Pancreas (tissue), 10 donors: ENCODE measurements at places on chromosomes 3 and 15. TPM values are rescaled to one million over a fixed set of nuclear protein-coding genes. Genes with fewer than 3 reads are reported as not detected.

TCF12 gene
- 9.0 TPM for polyA plus RNA-seq

RBP2 gene
- 1.0 TPM for polyA plus RNA-seq

CPLX3 gene
- polyA plus RNA-seq = 0.09 TPM

DNA sequence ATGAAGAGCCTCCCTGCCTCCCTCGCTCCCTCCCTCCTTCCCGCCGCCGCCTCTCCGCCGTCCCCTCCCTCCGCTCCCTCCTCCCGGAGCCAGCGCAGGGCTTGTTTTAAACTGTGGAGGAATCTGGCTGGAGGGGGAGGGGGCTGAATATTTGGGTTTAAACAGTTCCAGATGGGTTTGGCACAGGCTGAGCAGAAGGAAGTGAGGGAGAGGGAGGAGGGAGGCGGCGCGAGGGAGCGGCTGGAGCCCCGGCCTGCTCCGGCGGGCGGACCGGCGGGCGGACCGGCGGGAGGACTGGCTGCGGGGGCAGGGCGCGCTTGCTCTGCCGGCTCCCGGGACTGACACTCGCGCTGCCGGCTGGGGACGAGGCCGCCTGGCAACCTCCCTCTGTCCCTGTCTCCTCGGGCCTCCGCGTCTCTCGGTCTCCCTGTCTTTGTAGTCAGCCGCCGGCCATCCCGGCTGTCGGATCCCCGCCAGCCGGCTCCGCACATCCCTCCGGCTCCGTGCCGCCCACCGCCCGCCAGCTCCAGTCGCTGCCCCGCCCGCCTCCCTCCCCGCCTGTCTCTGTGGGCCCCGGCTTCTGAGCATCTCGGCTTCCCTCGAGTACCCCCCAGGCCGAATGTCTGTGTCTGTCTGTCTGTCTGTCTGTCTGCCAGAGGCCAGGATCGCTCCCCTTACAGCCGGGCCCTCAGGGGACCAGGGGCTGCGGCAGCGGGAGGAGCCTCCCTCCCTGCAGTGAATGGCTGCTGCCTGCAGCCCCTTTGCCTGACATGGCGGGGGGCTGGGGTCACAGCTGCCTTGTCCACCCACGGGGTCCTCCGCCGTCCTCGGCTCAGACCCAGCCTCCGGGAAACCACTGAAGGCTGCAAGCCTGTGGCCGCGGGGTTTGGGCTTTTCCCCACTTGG, 7.6 kb downstream of the EPHB3 start:
- DNase-seq = peak; percentile 80

LYSMD2 gene
- polyA plus RNA-seq = 10.0 TPM

SLC2A2 gene
- 5.9 TPM for polyA plus RNA-seq

LTK gene
- polyA plus RNA-seq = 0.63 TPM

DNA sequence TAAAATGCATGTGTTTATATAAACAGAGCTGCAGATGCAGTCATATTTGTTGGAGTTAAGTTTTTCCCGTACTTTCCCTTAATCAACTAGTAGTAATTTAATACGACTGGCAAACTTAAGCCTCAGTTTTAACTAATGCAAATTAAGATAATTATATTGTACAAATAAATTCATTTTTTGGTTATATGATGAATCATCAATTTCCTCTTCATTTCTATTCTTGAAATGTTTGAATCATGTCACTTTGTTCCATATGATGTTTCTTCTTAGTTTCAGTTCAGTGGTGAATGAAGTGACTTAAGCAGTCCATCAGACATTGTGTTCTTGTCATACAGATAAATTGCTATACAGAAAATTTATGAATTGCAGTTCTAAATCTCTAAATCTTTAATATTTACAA, 1361.2 kb upstream of the EPHA6 start:
- no peak for DNase-seq

DNA sequence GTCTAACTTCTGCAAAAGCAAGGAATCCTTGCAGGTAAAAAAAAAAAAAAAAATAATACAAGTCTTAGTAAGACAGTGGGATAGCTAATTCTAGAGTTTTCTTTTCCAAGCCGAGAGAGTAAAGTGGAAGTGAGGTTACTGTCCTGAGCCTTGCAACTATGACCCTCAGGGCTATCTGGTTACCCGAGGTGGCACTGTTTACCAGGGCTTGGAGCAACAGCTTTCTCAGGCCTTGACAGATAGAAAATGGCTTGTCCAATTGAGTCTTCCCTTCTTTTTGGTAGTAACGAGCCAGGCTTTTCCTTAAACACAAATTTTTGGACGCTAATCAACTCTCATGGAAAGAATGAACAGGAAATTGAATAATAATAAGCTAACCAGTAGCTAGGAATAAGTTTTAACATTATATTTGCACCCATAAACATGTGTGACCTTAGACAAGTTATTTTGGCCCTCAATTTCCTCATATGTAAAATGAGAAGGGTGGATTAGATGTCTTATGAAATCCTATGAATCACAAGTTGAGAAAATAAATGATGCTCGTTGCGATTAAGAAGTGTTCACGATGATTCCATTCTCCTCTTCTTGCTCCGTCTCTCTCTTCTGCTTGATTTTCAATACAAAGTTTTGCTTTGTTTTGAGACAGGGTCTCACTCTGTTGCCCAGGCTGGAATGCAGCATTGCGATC, 236.9 kb upstream of the KBTBD8 start:
- DNase-seq = no peak

DNA sequence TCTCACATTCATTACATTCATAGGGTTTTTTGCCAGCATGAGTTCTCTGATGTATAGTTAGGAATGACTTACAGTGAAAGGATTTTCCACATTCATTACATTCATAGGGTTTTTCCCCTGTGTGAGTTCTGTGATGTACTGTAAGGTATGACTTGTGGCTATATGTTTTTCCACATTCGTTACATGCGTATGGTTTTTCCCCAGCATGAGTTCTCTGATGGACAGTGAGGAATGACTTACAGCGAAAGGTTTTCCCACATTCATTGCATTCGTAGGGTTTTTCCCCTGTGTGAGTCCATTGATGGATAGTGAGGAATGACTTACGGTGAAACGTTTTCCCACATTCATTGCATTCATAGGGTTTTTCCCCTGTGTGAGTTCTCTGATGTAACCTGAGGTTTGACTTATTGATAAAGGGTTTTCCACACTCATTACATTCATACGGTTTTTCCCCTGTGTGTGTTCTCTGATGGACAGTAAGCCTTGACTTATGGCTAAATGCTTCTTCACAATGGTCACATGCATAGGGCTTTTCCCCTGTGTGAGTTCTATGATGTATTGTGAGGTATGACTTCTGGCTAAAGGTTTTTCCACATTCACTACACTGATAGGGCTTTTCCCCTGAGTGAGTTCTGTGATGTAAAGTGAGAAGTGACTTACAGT, 47.4 kb downstream of the ZNF717 start:
- no peak for DNase-seq

DNA sequence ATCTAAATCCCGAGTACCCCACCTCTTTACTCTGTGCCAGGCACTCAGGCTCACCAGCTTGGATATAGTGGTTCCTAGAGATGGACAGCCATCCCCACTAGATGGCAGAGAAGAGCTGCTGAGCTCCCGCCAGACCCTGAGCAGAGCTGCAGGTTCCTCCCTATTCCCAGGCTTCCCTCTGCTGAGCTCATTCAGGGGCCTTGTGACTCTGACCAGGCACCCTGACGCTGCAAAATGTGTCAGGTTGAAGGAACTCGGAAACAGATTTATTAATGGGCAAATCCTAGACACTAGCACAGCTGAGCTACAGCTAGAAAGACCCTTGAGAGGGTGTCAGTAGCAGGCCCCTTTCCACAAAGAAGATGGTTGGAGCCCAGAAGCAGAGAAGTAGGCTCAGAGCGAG, 38.2 kb upstream of the RHO start:
- peak; percentile 83 for DNase-seq

DNA sequence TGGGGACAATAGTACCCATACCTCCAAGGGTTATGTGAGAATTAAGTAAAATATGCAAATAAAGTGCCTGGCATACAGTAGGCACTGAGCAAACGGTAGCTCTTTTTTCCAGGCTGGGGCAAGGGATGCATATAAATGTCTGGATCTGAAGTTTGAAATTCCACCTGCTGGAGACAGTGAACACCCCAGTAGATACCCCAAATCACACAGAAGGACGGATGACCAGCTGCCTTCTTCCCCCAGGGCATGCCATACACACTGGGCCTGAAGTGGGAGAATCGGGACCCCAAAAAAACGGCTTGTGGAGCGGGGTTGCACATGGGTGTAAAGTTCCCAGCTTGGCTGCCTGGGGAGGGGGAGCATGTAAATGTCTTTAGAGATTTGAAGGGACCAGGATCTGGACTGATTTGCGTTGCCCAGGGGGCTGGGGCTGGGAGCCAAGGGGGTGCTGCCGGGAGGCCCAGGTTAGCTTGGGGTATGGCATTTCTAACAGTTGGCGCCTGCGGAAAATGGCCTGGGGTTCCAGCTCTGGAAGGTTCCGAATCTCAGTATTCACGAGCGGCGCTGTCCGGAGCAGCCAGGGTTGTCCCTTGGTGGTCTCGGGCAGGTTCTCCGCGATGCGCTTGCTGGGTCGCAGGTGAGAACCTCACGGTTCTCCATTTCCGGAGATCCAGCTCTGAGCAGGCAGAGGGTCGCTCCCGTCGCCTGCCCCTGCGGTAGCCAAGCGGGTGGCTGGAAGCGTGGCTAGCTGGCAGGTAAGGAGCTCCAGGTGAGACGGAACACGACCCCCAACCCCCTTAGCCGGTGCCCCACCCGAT, 42.6 kb upstream of the POLG start:
- DNase-seq = no peak

DNA sequence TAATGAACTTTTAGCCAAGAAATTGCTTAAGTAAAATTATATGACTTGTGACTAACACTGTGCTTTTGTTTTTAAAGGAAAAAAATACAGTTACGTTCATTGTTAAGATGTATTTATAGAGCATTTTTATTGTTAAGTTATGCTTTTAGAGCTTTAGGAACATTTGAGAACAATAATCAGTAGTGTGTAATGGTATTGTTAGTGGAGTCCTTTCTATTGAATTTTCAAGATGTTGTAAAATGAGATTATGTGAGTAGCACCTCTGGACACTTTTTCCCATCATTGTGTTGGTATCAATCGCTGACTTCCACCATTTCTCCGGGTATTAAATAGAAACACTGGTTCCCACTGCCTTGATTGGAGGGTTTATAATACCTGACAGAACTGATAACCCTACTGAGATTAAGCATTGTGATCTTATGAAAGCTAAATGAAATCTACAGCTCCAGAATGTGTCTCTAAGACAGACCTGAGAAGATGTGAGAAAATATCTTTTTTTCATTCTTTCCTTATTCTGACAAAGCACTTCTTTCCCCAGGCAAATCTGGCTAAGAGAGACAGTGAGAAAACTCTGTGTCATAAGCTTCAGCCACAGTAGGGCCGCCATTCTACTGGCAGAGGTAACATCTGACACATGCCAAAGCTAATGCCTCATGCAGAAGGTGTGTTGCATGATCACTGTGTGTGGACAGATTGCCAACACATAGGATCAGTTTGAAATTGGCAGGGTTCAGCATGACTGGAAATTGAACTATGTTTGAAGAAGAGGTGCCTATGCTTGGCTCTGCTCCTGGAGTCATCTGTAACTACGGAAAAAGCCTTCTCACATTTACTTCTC, 610.8 kb downstream of the MECOM start:
- no peak for DNase-seq

- DNase-seq = no peak
Measured at GRCh38 chr3:134145183-134145582, 105.5 kb downstream of the RYK start.

THBS1 gene
- polyA plus RNA-seq = 16.7 TPM

DNA sequence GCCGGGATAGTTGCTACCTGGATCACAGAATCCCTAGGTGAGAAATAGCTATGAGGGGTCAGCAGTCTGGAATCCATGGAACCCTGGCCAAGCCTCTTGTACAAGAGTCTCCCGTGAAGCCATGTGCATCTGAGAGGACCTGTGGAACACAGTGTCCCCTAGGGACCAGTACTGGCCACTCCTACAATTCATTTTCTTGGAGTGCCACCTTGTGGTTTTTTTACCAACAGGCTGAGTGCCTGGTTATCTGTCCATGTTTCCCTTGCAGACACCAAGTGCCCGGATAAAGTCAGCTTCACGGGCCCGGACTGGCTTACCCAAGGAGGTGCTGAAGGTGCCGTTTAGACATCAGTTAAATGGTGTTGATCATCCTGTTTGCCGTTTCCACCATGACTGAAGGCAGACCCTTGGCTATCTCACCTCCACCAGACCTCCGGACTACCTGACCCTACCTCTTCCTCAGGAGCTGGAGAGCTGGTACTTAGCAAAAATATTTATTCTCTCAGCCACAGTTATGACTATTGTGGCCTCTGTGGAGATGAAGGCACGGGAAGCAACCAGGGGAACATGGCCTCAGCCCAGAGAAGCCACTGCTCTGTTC, 93.9 kb downstream of the RBPMS2 start:
- no peak for DNase-seq

DNA sequence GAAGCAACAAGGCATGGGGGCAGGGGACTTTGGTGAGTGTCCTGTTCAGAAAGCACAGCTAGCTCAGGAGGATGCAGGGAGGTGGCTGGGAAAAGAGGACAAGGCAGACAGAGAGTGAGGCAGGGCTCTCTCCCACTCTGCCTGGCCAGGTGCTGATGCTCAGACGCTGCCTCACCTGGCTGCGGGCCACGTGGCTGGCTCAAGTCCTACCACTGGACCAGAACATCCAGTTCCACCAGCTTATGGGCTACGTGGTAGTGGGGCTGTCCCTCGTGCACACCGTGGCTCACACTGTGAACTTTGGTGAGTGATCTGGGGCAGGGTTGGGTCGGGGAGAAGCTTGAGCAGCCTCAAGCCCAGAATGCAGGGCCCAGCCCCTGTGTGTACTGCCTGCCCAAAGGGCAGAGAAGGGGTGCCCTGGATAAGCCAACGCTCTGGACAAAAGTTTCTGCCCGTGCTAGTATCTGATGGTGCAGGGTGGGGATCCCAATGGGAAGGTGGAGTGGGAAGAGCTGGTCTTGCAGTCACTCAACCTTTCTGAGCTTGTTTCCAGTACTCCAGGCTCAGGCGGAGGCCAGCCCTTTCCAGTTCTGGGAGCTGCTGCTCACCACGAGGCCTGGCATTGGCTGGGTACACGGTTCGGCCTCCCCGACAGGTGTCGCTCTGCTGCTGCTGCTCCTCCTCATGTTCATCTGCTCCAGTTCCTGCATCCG, 20.9 kb downstream of the NOX5 start:
- DNase-seq = no peak

GP9 gene
- not detected for polyA plus RNA-seq

DNA sequence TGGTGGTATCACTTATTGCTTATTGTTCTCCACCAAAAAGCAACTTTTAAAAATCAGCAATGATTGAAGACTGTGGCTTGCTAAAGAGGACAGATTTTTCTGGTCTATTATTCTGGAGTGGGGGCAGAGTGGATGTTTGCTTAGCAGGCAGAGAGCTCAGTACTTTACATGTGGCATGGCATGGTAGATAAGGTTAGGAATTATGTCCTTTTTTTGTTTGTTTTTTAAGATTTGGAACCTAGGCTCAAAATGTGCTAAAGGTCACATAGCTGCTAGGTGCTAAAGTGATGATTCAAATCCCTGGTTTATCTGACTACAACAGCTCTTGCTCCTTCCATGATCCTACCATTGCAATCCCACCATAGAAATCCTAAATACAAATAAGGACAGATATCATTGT, 331.0 kb upstream of the ADAMTS9 start:
- no peak for DNase-seq

GRCh38 chr3:155497930-155498647, 204.6 kb upstream of the STRIT1 start:
- no peak for DNase-seq

CHST13 gene
- 0.19 TPM for polyA plus RNA-seq

TMEM158 gene
- 2.3 TPM for polyA plus RNA-seq

GRCh38 chr15:38325648-38325990, 73.0 kb downstream of the SPRED1 start:
- DNase-seq = no peak

GASK1A gene
- 1.7 TPM for polyA plus RNA-seq

ACP3 gene
- polyA plus RNA-seq = 5.2 TPM

NANOGP8 gene
- polyA plus RNA-seq = not detected

- DNase-seq = no peak
Measured at GRCh38 chr3:149449799-149450198, 24.7 kb upstream of the TM4SF4 start.

DAPK2 gene
- 4.9 TPM for polyA plus RNA-seq
